ENCODE measurements at places on chromosomes 5 and 9. TPM values are rescaled to one million over a fixed set of nuclear protein-coding genes. Genes with fewer than 3 reads are reported as not detected.

- peak; percentile 31 for DNase-seq
Observed at GRCh38 chr9:27497883-27498417, 26.1 kb upstream of the IFNK start.

- DNase-seq: no peak
Observed at GRCh38 chr5:177382423-177383029, 1.7 kb upstream of the SLC34A1 start.

The DMRTA1 gene
- total RNA-seq: 2.7 TPM

The CDKN2B-AS1 gene
- total RNA-seq: 0.21 TPM

The MARCOL gene
- not detected for total RNA-seq

The SLC34A3 gene
- not detected for total RNA-seq
